ENCODE measurements at places on chromosomes 13 and 19.

- no peak for DNase-seq
Observed at GRCh38 chr13:103625194-103625593, 559.0 kb upstream of the SLC10A2 start.

DNA sequence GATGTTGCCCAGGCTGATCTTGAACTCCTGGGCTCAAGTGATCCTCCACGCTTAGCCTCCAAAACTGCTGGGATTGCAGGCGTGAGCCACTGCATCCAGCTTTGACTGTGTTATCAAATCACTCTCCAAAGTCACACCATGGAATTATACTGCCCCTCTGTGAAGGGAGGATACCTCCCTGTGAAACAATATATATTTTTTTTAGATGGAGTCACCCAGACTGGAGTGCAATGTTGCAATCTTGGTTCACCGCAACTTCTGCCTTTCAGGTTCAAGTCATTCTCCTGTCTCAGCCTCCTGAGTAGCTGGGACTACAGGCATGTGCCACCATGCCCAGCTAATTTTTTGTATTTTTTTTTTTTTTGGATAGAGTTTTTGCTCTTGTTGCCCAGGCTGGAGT, 7.7 kb downstream of the TYK2 start:
- no peak for DNase-seq

- DNase-seq = no peak
Observed at GRCh38 chr13:93982179-93982918, 497.1 kb downstream of the DCT start.

- peak; percentile 41 for DNase-seq
Observed at GRCh38 chr19:13764101-13764807, at the start of gene MRI1. Gene MRI1, plus strand, starts transcription at chr19:13764522. Its CDS starts 67 bp downstream, at chr19:13764589.

GRCh38 chr13:18948664-18949488, 232.7 kb downstream of the TUBA3C start:
- no peak for DNase-seq

GRCh38 chr13:72556945-72557344, 170.5 kb downstream of the MZT1 start:
- no peak for DNase-seq

DNA sequence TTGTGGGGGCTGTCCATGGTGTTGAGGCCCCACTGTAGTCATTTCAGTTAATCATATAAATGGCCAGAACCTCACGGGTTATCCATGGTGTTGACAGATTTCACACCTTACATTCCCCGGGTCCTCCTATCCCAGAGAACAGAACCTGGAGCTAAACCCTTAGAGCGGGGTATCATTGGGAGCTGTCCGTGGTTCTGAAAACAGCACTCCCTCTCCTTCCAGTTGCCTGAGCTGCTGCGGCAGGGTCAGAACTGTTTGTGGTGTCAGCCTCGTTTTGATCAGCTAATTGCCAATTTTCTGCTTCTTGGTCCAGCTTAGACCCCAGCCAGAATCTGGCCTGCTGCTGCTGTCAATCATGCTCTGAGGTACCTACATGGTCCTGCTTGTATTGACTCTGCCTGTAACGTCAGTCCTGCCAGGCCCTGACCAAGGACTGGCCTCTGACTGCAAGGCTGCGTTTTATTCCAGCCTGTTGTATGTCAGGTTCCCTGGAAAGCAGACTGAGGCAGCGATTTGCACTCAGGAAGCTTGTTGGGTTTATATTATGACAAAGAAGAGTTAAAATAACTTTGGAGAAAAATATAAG, 55.8 kb upstream of the KCTD15 start:
- no peak for DNase-seq

- no peak for DNase-seq
Observed at GRCh38 chr19:16074488-16075365, 1.6 kb upstream of the TPM4 start.

DNA sequence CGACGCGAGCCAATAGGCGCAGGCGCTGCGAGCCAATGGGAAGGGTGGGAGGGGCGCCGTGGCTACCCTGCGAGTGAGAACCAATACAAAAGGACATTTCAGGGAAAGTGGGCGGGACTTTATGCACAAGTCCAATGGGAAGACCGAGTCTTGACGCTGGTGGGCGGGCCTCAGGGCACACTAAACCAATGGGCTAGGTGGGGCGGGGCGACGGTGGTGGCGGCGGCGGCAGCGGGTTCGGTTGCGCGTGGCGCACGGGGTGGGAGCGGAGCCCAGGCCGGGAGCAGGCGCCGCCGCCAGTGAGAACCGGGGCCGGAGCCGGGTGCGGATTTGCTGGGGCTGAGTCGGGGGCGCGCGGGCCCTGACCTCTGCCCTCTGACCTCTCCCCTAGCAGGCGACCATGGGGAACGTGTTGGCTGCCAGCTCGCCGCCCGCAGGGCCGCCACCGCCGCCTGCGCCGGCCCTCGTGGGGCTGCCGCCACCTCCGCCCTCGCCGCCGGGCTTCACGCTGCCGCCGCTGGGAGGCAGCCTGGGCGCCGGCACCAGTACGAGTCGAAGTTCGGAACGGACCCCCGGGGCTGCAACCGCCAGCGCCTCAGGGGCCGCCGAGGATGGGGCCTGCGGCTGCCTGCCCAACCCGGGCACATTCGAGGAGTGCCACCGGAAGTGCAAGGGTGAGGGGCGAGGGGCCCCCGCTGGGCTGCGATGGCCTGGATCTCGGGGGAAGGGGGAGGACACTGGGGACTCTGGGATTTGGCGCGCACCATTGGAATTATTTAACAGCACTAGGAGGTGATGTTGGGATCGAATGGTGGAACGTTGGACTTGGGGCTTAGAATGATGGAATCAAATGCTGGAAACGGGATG, at the start of gene TOMM40:
Gene TOMM40, plus strand, starts transcription at position 239 of the 867 bp plus-strand sequence. Its CDS starts 162 bp downstream, at position 401.
- peak; percentile 98 for DNase-seq

- no peak for DNase-seq
Observed at GRCh38 chr19:52722062-52723003, 12.5 kb downstream of the ZNF611 start.

GRCh38 chr19:5903056-5903623, 450 bp downstream of the NDUFA11 start:
- DNase-seq = no peak

- no peak for DNase-seq
Observed at GRCh38 chr13:29465741-29466293, 129.7 kb downstream of the SLC7A1 start.

DNA sequence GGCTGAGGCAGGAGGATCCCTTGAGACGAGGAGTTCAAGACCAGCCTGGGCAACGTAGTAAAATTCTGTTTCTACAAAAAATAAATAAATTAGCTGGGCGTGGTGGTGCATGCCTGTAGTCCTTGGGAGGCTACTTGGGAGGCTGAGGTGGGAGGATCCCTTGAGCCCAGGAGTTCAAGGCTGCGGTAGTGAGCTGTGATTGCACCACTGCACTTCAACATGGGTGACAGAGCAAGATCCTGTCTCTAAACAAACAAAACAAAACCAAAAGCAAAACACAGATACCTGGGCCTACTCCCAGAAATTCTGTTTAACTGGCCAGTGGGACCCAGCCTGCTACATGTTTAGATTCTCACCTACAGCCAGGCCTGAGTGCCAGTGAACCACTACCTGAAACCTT, 74.6 kb upstream of the MEDAG start:
- DNase-seq = no peak

DNA sequence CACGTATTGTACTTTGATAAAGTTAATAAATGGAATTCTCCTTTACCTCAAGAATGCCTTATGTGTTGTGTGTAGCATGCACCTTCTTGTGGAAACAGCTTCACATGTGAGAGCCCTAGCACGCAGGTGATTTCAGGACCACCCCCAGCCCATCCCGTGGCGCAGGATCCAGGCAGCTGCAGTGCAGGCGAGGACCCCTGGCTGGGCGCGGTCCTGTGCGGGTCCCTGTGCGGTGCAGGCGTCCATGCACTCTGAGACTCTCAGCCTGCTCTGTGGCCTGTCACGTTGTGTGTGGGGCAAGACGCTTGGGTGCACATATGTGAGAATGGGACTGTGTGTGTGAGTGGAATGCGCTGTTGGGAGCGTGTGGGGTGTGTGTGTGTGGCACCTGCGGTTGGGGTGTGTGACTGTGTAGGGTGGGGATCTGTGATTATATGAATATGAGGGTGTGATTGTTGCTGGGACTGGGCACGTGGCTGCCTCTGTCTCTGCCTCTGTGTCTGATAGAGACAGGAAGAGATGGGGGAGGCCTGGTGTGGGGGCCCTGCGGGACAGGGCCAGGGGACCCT, 30.8 kb downstream of the WTIP start:
- DNase-seq = no peak

- DNase-seq = no peak
Observed at GRCh38 chr13:41206467-41206866, 12.1 kb upstream of the KBTBD7 start.

- no peak for DNase-seq
Observed at GRCh38 chr13:109243311-109243951, 543.0 kb downstream of the IRS2 start.

- DNase-seq = no peak
Observed at GRCh38 chr19:15893477-15893876, 4.4 kb downstream of the CYP4F2 start.

- DNase-seq = no peak
Observed at GRCh38 chr19:32566246-32566830, 14.7 kb upstream of the PDCD5 start.

DNA sequence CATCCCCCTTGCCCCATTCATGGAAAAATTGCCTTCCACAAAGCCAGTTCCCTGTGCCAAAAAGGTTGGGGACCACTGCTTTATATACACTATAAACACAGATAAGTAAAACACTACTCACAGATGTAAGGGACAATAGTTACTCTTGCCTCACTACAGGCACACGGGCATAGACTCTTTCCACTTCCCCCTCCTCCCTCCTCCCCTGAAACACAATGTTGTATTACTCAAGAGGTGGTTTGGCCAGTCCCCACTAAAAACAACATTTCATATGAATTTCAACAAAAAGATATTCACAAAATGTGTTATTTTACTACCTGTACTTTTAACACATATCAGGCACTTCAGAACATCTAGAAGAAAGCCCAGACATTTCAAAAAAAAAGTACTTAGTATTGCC, 45.1 kb downstream of the EPSTI1 start:
- DNase-seq = no peak

GRCh38 chr19:40312533-40312932, 27.4 kb upstream of the AKT2 start:
- DNase-seq = no peak

- peak; percentile 32 for DNase-seq
Observed at GRCh38 chr13:49620170-49620621, 8.1 kb upstream of the ARL11 start.

- no peak for DNase-seq
Observed at GRCh38 chr19:46446021-46446420, 17.3 kb upstream of the PNMA8C start.

- no peak for DNase-seq
Observed at GRCh38 chr13:33745370-33746324, 72.3 kb upstream of the RFC3 start.

- no peak for DNase-seq
Observed at GRCh38 chr13:54347531-54347930, 1318.9 kb downstream of the OLFM4 start.

DNA sequence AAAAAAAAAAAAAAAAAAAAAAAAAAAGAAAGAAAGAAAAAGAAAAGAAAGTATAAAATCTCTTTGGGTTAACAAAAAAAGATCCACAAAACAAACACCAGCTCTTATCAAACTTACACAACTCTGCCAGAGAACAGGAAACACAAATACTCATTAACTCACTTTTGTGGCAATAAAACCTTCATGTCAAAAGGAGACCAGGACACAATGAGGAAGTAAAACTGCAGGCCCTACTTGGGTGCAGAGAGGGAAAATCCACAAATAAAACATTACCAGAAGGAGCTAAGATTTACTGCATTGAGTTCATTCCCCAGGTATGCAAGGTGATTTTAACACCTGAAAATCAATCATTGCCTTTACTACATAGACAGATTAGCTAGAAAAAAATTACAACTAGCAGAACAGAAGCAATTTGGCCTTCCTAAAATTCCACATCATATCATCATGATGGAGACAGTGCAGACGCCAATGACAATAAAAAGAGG, 9.6 kb upstream of the CEACAM5 start:
- no peak for DNase-seq

DNA sequence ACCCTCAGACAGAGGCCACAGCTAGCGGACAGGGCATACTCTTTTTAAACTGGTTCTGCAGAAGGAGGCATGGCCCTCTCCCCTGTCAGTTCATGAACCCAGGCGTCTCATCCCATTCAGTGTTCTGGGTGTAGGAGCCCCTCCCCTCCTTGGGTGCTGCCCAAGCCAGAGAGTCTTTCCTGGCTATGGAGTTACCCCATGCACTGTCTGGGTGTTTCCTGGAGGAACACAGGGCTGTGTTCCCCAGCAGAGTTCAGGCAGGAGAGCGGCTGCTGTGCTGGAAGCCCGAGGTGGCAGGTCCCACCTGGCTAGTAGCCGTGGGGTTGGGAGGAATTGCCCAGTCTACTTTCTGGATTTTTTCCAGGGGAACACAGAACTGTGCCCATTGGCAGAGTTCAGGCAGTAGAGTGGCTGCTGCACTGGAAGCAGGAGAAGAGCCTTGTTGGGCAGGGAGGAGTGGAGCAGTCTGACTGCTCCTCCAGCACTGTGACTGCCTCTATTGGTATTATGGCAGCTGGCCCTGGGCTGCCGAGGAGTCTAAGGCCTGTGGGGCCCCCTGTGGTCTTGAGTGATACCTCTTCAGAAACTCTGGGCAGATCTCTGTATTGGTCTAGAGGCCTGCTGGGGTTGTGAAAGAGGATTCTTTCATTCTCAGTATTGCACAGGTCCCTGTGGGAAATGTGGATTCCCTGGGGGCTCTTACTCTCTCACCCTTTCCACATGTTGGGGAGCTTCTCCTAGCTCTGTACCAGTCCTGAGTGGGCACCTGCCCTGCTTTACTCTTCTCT, 168.3 kb downstream of the PCDH20 start:
- DNase-seq = no peak

- no peak for DNase-seq
Observed at GRCh38 chr19:50547385-50548190, 20.6 kb downstream of the LRRC4B start.

GRCh38 chr19:51547397-51548212, 16.1 kb upstream of the SIGLEC6 start:
- peak; percentile 85 for DNase-seq

DNA sequence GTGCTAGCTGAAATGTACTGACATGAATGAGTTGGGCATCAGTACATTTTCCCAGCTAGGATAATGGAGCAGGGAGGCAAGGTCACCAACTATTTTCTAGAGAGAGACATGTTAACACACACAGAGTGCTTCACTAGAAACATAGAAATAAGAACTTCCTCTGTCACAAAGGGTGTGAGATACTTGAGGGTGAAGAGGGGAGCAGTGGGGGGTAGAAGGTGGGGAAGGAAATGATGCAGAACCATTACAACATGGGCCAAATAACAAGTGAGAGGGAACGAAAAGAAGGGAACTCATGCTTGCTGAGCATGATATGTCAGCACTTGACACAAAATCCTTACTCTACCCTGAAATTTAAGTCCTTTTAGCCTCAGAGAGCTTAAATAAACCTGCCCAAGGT, 87.8 kb upstream of the RFC3 start:
- peak; percentile 6 for DNase-seq

DNA sequence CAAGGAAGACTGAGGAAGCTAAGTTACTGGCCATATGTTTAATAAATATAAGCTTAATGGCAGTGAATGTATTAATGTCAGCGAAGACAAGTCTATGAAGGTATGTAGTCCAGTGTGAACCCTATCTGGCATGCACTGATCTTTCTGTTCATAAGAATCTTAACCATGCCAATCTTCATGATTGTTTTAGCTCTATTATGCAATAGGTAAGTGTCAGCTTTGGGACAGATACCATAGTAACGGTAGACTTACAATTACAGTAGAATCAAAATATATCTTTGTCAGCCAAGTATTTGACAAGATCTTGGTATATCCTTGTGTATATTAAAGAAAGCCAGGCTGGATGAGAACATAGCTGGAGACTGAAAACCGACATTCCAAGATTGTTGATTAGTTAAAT, 428.5 kb downstream of the SPRY2 start:
- no peak for DNase-seq

GRCh38 chr13:39311619-39312018, 273.4 kb downstream of the NHLRC3 start:
- DNase-seq = no peak

Measured in bone marrow (tissue), 2 donors.